ENCODE measurements at places on chromosomes 11 and 22. TPM values are rescaled to one million over a fixed set of nuclear protein-coding genes. Genes with fewer than 3 reads are reported as not detected.

GRCh38 chr11:36383195-36383594 lies 87.1 kb downstream of the PRR5L start:
- no peak for DNase-seq

The CD6 gene
- polyA plus RNA-seq = 0.98 TPM

The OOSP4A gene
- not detected for polyA plus RNA-seq

DNA sequence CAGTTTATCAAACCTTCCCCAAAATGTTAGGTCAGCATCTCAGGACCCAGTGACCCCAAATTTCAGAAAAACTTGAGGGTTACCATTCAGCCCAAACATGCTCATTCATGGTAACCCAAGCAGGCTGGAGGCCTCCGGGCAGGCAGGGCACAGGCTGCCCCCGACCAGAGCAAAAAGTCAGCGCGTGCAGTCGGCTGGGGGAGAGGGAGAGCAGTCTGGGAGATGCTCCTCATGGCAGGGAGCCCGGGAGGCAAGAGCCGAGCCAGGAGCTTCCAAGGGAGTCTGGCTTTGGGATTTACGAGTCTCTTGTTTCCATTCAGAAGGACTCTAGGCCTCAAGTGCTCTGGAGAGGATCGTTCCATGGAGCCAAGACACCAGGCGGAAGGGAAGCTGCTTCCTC lies 45.7 kb downstream of the RPUSD4 start:
- DNase-seq = no peak

Measured in muscle of arm (tissue), 14 donors.